ENCODE measurements at places on chromosomes 7 and 10.

- no peak for DNase-seq
Observed at GRCh38 chr7:78675511-78675910, 778.0 kb downstream of the MAGI2 start.

- no peak for DNase-seq
Observed at GRCh38 chr10:15236340-15236739, 67.8 kb upstream of the NMT2 start.

DNA sequence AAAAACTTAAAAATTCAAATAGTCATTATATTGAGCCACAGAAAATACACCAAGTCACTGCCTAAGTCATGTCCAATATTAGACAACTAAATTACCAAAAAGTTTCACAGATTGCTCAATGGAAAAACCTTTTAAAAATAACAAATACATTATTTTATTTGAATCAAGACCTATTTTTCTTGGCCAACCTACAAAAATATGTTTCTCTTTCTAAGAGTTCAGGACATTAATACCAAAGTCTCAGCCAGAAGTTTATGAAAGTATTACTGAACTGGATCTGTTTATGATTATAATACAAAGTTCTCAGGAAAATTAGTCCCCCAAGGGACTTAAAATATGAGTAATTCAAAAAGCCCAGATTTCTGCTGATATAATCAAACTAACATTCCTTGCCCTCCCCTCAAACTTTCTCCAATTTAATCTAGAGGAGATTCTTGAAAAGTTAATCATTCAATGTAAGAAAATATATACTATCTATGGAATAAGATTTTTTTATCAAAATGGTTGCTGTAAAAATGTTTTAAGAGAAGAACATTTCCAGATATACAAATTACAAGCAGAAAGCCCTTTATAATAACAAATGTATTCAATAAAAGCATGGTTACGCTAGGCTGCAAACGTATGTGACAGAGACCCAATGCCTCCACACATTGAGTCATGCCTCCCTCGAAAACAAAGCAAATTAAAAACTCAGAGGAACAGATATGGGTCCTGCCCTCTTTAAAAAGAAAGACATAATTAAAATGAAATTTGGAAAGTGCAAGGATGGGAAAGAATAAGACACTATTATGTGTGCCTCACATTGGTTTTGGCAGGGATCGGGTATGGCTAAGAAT lies 381.6 kb downstream of the PARD3 start:
- no peak for DNase-seq

GRCh38 chr7:73560109-73560835 lies 2.8 kb upstream of the BCL7B start:
- DNase-seq, result no peak

DNA sequence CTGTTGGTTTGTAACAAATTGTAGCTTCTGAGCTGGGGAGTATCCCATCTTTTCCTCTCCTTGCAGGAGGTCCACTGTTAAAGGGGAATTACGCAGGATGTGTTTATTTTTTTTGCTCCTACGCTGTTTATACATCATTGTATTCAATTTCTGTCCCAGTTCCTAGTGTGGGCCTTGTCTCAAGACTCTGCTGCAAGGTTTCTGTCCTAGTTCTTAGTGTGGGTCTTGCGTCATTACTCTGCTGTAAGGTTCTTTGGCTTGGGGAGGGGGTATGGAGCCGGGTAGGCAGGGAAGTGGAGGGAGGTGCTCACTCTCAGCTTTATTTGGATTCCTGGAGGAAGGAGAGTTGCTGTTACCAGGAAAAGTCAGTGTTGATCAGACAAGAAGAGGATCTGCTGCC lies 64.0 kb upstream of the TRIM8 start:
- DNase-seq, result no peak

- no peak for DNase-seq
Observed at GRCh38 chr10:91433620-91434019, 23.5 kb downstream of the HECTD2 start.

DNA sequence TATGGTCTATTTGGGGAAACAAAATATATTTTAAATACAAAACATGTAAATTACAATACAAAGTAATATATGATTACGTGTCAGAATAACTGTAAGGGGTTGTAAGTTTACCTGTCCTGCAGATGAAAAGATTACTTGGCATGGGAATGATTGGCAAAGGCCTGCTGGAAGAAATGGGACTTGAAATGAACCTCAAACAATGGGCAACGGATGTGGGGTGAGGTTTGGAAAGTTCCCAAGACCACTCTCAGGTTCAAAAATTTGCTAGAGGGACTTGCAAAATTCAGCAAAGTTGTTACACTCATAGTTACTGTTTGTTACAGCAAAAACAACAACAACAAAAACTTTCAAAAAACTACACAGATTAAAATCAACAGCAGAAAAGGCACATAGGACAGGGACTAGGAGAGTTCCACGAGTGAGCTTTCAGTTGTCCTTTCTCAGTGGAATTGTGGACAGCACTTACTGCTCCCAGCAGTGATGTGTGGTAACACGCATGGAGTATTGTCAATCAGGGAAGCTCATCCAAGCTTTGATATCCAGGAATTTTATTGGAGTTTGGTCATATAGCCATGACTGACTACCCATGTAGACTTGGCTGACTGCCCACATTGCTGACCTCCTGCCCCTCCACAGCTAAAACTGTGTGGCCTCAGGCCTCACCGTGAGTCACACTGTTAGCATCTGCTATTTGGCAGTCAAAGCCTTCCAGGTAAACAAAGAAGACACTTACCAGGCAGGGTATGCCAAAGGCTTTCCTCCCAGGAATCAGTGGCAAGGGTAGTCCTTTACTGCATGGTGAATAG lies 43.8 kb downstream of the EXOC6 start:
- DNase-seq, result no peak

DNA sequence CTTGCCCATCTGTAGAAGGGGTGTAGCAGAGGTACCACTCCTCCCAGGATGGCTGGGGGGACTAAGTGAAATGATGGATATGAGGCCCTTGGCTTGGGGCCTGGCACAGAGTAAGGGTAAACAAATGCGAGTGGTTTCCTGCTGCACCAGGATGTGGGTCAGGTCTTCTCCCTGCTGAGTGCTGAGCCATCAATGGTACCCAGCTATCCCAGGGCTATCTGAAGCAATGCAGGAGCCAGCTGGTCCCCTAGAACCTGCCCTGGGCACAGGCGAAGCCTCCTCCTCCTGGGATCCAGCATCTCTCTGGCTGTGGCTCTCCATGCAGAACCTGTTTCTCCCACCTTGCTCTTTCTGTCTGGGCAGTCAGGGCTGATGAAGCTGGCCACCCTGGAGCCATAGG lies 20.9 kb upstream of the GOLGA7B start:
- no peak for DNase-seq

DNA sequence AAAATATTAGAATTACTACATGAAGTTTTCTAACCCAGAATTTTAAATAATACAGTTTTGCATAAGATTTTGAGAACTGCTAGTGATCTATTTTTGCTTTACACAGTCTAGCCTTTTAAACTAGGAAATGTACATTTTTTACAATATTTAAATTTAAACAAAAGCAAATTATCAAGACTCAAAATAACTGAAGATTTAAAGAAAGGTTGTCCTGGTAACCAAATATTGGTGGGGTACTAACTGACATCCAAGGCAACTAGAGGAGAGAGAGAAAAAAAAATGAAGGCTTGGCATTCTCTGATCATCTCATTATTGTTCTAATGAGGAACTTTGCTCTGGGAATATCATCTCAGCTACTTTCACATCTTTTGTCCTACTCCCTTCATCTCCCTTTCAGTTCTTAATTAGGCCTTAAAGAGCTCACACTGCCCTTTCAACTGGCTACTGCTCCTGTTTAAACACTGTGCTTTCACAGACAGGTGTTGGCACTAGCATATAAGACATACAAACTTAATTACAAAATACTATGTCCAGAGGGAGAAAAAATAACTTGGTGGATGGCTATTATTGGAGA lies 33.7 kb downstream of the RAB11FIP2 start:
- no peak for DNase-seq

- no peak for DNase-seq
Observed at GRCh38 chr10:1932692-1933094, 195.4 kb upstream of the ADARB2 start.

DNA sequence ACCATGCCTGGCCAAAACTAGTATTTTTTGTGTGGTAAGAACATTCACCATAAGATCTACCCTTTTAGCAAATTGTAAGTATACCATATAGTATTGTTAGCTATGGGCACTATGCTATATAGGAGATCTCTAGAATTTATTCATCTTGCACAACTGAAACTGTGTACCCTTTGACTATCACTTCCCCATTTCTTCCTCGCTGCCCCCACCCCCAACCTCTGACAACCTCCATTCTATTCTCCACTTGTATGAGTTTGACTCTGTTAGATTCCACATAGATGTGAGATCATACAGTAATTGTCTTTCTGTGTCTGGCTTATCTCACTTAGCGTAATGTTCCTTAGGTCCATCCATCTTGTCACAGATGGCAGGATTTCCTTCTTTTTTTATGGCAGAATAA lies 3.6 kb downstream of the CASP7 start:
- no peak for DNase-seq

GRCh38 chr7:30927559-30927958 lies 15.9 kb downstream of the AQP1 start:
- DNase-seq, result no peak

GRCh38 chr7:90994121-90994520 lies 270.1 kb upstream of the FZD1 start:
- no peak for DNase-seq

- no peak for DNase-seq
Observed at GRCh38 chr7:124751027-124751426, 14.6 kb downstream of the GPR37 start.

DNA sequence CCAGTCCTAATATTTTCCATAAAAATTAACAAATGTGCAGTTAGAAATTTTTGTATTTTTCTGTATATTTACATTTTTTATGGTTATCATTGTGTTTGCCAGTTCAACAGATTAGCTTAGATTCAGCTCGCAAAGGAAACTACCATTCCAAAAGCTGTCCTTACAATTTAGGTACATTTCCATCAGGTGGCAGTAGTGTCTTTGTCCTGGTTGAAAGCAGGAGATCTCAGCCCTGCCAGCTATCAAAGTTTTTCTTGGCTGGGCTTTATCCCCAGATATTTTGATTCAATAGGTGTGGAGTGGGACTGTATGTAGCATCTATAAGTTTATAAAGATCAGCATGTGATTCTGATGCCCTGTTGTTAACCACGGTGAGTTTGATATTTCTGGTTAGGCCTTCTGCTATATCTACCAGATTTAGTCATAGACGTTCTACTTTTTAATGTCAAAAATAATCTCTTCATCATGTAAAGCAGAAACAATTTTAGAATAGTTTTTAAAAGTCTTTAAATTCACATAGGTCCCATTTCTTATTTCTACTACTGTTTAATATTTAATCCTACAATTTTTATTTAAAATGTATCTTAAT lies 15.5 kb upstream of the ICA1 start:
- no peak for DNase-seq

DNA sequence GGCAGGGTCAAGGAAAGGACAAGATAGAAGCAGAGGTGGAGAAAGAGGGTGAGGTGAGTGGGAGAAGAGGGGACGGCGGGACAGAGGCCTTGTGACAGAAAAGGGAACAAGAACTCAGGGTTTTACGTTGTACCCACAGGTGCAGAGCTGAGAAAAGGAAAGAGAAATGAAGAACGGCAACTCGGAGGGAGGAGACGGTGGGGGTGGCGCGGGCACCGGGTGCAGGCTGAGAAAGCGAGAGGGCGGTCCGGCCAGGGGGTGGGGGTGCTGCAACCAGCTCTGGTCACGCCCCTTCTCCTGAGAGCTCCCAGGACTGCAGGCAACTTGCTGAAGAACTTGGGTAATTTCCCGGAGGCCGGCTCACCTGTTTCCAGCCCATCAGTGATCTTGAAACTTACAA lies 65.3 kb downstream of the CARD11 start:
- DNase-seq, result peak; percentile 43

Measured in activated naive CD4-positive, alpha-beta T cell (primary cell).